ENCODE measurements at places on chromosomes 3 and 15.

GRCh38 chr3:25658836-25659235, 5.9 kb downstream of the TOP2B start:
- H3K4me1 ChIP-seq: peaks cover 20% of the 10 kb centered on the region
- no peak overlapping the region for H3K4me3 ChIP-seq
- H3K27ac ChIP-seq: no peak overlapping the region
- no peak for DNase-seq

DNA sequence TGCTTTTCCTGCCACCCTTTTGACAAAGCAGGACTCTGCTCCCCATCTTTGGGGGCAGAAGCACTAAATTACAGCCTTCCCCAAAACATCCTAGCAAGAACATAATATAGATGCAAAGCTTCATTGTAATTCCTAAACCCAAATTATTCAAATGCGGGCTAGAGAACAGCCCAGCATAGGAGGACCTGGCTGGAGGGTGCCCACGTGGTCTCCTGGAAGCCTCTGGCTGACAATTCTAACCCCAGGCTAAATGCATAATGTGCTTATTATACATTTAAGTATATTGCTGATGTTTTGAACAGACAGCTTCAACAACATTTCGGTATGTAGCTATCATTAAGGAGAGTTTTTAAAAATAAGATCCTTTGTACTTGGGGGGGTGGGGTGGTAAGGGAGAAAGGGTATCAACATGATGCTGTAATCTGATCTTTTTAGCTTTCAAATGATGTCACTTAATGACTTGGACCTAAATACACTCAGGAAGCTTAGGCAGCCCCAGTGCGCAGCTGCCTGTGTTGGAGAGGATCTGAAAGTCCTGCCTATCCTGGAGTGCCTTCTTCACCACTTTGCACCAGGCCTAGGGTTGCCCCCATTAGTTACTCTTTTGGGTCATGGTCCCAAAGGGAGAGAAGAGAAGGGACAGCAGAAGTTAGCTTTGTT, 57.2 kb upstream of the USP3 start:
- H3K27ac ChIP-seq: no peak overlapping the region
- H3K4me3 ChIP-seq: no peak overlapping the region
- no peak for DNase-seq

DNA sequence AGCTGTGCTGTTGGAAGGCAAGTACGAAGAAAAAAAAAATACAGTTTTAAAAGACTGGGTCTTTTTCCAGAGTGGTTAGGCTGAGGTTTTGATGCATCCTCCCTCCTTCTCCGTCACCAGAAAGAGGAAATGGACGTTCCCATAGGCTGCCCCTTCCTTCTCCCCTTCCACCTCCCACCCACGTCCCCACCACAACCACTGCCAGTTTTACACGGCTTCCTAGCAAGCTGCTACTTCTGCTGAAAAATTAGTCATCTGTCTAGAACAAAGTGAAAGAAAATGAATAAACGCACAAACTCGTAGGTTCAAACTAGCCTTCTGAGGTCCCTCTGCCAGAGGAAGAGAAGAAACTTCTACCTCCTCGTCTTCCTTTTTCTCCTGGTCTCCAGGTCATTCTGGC, 71.6 kb upstream of the RPL35A start:
- no peak for DNase-seq
- no peak overlapping the region for H3K4me3 ChIP-seq
- H3K36me3 ChIP-seq: peaks cover 7% of the 10 kb centered on the region
- no peak overlapping the region for H3K27ac ChIP-seq

- no peaks in the 10 kb centered on the region for H3K4me1 ChIP-seq
- H3K4me3 ChIP-seq: no peak overlapping the region
- no peaks in the 10 kb centered on the region for H3K27me3 ChIP-seq
- no peak overlapping the region for H3K27ac ChIP-seq
- DNase-seq: no peak
Measured at GRCh38 chr3:56702490-56703315, 19.6 kb upstream of the TASOR start.

DNA sequence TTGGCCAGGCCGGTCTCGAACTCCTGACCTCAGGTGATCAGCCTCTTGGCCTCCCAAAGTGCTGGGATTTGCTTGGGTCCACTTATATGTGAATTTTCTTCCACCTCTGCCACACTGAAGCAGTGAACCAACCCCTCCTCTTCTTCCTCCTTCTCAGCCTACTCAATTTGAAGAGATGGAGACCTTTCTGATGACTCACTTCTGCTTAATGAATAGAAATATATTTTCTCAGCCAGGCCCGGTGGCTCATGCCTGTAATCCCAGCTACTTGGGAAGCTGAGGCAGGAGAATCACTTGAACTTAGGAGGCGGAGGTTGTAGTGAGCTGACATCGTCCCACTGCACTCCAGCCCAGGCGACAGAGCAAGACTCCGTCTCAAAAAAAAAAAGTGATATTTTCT, 46.8 kb upstream of the GATM start:
- no peak overlapping the region for H3K4me3 ChIP-seq
- H3K36me3 ChIP-seq: no peaks in the 10 kb centered on the region
- H3K27me3 ChIP-seq: no peaks in the 10 kb centered on the region
- DNase-seq: no peak
- H3K27ac ChIP-seq: no peak overlapping the region

DNA sequence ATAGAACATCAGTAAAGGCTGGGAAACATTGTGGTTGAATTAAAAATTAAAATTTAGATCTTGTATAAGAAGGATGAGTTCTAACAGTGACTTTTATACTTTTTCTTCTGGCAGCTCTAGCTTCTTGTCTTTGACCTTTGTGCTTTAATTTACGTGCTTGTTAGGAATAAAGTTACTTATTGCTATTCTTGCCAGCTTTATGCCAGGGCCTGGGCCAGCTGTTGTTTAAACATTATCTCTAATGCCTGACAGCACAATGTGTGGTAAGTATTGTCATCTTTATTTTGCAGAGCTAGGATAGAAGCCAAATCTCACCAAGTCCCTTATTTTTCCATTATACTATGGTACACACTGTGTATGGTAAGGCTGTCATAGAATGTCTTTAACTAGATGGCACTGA, 766.7 kb upstream of the GOLIM4 start:
- no peaks in the 10 kb centered on the region for H3K4me1 ChIP-seq
- H3K4me3 ChIP-seq: no peak overlapping the region
- DNase-seq: no peak
- peaks cover 3% of the 10 kb centered on the region for H3K27me3 ChIP-seq
- H3K27ac ChIP-seq: no peak overlapping the region

GRCh38 chr15:60551147-60551780, 72.3 kb upstream of the ICE2 start:
- H3K36me3 ChIP-seq: no peaks in the 10 kb centered on the region
- H3K27me3 ChIP-seq: no peaks in the 10 kb centered on the region
- no peak overlapping the region for H3K27ac ChIP-seq
- peaks cover 8% of the 10 kb centered on the region for H3K4me1 ChIP-seq
- H3K4me3 ChIP-seq: no peak overlapping the region

DNA sequence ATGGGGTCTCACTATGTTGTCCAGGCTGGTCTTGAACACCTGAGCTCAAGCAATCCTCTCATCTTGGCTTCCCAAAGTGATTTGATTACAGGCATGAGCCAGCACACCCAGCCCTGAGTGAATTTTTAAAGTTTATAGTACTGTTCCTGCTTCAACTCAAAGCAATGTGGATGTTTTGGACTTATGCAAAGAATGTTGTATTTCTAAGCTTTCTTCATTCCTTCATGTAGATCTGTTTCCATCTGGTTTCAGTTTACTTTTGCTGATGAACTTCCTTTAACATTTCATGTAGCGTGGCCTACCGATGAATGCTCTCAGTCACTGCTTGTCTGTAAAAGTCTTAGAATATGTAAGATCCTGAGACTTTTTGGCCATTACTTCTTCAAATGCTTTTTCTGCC, 23.2 kb downstream of the NRG4 start:
- no peak overlapping the region for H3K27ac ChIP-seq
- H3K4me1 ChIP-seq: no peaks in the 10 kb centered on the region
- H3K4me3 ChIP-seq: no peak overlapping the region
- H3K27me3 ChIP-seq: no peaks in the 10 kb centered on the region
- no peak for DNase-seq

Measured in right lobe of liver (tissue), 6 donors.